NCI-H1105 (cell line): ENCODE measurements at places on chromosomes 5 and 9.

- no peak for DNase-seq
Measured at GRCh38 chr9:12880406-12881015, 105.7 kb downstream of the LURAP1L start.

DNA sequence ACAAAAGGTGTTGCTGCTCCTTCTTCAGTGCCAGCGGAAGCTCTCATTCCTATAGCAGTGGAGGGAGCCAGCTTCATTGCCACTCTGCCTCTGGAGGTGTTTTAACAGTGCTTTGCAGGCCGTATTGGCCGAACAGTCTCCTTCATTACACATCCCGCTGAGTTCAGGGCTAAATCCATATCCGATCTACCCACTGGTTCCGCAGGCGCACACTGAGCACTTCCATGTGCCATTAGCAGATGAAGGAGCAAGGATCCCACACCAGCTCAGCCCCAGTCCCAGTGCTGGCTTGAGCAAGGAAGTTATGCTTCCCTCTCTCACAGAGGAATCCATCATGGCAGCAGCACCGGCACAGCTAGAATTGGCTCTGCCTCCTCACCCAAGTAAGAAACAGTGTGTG, 121.2 kb upstream of the IRX2 start:
- no peak for DNase-seq

DNA sequence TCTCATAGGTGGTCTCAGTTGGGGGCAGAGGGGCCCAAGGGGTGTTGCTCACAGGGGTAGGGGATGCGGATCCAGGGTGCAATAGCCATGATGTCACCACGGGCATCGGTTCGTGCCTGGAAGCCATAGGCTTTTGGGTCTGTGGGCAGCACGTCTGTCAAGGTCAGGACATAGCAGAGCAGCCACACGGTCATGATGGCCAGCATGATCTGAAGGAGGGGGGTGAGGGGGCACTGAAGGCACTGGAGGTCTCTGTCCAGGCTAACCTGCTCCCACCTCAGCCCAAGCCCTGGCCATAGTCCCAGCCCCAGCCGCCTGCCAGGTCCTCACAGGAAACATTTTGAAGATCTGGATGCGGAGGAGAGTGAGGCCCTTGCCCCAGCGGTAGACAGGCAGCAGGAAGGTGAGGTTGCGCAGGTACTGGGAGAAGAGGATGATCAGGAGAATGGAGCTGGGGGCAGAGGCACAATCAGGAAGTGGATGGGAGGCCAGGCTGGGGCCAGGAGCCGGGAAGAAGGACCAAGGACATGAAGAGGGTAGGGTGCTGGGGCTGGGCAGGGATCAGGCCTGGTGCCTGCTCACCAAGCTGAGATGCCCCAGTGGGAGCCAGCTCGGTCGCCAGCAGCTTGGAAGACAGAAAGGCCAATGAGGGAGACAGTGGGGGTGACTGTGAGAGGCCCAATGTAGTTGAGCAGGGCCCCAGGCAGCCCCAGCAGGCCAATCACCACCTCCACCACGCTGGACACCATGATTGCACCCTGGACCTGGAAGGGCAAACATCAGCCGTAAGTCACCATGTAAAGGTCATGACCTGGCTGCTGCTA, 3.3 kb downstream of the SLC23A1 start:
- DNase-seq, result no peak

- no peak for DNase-seq
Measured at GRCh38 chr5:44747396-44747795, 61.4 kb upstream of the MRPS30 start.

GRCh38 chr5:23208959-23209431, 298.4 kb upstream of the PRDM9 start:
- no peak for DNase-seq

- no peak for DNase-seq
Measured at GRCh38 chr5:139588962-139589361, 27.8 kb downstream of the UBE2D2 start.

GRCh38 chr9:130943777-130944176, 4.7 kb upstream of the FIBCD1 start:
- DNase-seq, result no peak

DNA sequence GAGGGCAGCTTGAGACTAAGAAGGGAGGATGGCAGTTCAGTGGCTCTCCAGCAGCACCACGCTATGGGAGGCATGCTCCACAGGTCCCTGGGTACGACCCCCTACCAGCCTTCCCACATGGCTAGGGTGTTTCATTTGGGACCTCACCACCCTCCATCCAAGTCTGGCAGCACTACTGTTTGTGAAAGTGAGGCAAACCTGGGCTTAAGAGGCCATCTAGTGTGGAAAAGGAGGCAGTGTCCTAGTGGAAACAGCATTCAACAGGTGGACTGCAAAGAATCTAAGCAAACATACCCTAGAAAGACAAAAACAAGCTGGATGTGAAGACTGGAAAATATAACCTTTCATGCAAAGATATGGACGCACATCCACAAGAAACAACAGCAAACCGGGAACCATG, 4.8 kb upstream of the C5orf47 start:
- no peak for DNase-seq

DNA sequence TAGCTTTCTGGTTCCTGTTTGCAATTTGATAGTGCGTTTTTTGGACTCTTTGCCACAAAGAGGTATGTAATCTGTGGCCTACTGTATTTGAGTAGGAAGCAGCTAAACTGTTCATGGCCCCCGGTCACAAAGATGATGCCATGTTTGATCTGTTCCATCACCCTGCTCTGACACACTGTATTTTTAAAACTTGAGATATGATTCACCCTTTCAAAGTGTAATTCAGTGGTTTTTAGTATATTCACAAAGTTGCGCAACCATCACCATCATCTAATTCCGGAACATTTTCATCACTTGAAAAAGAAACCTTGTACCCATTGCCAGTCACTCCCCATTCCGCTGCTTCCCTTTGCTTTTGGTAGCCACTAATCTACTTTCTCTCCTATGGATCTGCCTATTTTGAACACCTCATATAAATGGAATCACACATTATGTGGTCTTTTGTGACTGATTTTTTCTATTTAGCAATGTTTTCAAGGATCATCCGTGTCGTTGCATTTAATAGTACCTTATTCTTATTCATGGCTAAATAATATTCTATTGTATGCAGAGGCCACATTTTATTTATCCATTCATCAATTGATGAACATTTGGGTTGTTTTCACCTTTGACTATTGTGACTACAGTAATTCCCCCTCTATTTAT, 141.6 kb downstream of the NR3C1 start:
- DNase-seq, result no peak

DNA sequence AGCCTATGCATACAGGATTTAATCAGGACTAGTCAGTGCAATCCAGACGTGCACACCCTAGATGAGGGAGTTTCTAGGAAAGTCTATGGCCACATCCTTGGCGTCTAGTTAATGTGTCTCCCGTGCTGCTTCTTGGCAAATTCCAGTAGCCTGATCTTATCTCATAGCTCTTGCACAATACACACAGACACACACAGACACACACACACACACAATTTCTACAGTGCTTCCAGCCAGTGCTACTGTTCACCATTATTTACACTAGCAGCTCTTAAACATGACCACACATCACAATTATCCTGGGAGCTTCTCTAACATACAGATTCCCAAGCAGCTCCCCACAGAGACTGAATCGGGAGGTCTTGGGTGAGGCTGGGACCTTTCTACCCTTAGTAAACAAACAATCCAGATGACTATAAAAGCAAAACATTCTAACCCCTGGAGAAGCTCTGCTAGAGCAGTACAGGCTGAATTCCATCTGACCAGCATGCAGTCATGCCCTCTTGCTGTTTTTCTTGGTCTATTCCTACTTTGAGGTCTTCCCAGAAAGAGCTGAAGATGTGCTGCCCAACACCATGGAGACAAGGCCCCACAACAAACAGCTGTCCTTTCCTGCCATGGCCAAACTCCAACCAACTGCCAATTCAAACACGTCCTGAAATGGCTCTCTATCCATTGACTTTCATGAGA, 236.6 kb downstream of the DEPDC1B start:
- no peak for DNase-seq

GRCh38 chr5:150774145-150774544, 4.4 kb upstream of the SMIM3 start:
- DNase-seq, result no peak

- no peak for DNase-seq
Measured at GRCh38 chr5:179596421-179596820, 27.1 kb downstream of the HNRNPH1 start.

- DNase-seq, result no peak
Measured at GRCh38 chr9:108105885-108106284, 616.3 kb upstream of the KLF4 start.

DNA sequence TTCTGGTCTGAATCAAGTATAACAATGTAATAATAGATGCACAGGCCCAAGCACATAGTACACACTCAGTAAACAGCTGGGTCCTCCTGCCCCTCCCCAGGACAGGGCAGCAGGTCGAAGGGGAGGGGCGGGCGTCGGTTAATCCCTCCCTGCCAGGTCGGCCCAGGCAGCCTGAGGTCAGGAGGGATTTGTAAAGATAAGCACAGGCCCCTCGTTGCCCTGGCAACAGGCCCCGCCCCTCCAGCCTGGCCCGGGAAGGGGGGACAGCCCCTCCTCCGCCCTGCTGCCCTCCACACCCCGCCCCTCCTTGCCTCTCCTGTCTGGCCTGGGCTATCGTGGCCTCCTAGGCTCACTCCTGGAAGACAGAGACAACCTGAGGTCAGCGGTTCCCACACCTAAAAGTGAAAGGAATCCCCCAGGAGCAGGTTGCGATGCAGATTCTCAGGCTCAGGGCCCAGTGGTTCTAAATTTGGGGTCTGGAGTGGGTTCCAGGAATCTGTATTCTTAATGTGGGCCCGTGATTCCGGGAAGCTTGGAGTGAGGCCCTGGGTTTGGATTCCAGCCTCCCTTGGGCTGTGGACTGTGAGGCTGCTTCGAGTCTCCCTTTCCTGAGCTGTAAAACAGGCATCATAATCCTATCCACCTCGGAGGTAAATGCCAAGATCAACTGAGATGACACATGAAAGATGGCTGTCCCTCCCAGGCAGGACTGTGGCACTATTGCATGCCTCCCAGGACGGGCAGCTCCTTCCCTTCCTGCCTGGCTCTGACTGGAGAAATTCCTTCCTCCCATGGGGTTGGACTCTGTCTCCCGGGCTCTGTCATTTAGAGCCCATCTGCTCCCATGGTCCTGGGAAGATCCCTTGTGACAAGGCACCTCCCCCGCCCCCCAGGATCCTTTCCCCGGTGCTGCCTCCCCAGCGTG, 4.4 kb downstream of the CRB2 start:
- DNase-seq, result no peak

GRCh38 chr9:125821078-125821477, 73.9 kb downstream of the PBX3 start:
- no peak for DNase-seq

GRCh38 chr9:121838746-121839669, 187.6 kb downstream of the DAB2IP start:
- DNase-seq, result no peak

DNA sequence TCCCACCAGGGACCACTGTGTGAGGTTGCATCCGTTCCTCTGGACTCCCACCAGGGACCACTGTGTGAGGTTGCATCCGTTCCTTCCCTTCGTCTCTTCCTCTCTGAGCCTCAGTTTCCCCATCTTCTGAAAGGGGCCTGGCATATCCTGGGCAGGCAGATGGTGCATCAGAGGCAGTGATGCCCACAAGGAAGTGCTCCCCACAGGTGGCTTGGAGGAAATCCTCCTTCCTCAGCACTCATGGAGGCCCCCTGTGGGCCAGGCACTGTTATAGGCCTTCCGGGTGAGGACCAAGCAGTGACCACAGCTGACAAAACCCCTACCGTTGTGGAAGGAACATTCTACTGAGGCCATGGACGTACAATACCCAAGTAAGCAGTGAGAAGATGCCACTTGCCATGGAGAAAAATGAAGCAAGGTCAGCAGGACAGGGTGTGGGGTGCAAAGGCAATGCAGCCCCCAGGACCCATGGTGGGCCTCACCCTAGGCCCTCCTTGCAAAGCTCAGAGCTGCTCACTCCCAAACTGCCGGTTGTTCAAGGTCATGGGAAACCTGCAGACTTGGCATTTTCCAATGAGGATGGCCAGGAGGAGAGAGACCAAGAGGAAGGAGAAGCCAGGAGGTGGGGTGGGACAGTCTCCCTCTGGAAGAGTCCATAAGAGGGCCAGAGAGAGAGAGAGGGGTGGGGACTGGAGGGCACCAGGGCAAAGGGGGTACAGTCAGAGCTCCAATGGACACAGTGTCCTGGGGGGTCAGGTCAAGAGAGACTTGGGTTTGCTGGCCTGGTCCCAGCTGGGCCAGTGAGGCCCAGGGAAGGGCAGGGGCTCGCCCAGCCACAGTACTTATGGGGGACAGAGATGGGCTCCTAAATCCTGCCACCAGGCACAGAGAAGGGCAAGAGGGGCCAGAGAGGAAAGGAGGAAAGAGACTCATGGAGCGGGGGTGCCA, 51.1 kb downstream of the C9orf50 start:
- DNase-seq, result no peak

DNA sequence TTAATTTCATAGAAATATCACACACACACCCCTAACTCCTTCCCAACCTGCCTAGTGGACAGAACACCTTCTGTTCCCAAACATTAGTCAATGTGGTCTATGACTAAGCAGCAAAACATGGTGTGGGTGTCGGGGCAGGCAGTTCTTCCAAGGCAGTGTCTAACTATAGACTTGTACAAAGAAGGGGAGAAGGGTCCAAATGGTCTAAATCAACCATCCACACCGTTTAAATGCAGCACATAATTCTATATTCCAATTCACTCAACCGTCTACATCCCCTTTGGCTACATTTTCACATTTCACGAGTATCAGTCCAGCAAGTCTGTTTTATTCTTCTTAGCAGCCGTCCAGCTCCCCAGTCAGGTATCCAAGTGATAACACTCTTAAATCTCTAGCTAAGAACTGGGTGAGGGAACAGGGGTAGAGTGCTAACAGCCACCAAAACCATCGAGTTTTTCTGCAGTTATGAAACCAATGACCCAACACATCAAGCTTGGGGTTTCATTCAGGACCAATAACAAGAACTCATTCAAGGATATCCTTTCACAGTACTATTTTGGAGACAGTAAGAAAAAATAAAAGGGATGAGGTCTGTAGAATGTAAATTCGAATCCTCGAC, 3.3 kb downstream of the ZNF608 start:
- DNase-seq, result no peak

DNA sequence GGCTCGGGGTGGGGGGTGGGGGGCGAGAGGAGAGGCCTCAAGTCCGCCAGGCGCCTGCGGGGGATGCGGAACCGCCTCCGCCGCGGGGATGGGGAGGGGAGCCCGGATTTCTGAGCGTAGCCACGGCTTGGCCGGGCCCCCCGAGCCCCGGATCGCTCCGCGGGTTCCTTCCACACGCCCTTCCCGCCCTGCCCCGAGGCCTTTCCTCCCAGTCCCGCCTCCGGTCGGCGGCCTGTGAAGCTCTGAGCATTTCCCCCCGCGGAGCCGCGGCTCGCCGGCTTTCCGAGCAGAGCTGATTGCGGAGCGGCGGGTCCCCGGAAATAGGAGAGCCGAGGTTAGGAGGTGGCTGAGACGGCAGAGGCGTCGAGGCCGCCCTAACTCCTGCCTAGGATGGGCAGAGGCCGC, 6.1 kb downstream of the IRX4 start:
- DNase-seq, result no peak

- no peak for DNase-seq
Measured at GRCh38 chr9:109401990-109402318, 81.1 kb upstream of the EPB41L4B start.

GRCh38 chr5:156407251-156407650, 80.3 kb downstream of the SGCD start:
- DNase-seq, result no peak
